ENCODE measurements at places on chromosomes 6 and 20.
A peak's percentile ranks its signal among the peaks of the same experiment; 100 is the strongest.

- DNase-seq, result no peak
Observed at GRCh38 chr6:2633736-2634135, 117.0 kb downstream of the MYLK4 start.

- DNase-seq, result no peak
Observed at GRCh38 chr6:141932685-141933084, 200.0 kb upstream of the GJE1 start.

GRCh38 chr6:131059486-131059885, 3.6 kb downstream of the EPB41L2 start:
- peak; percentile 45 for DNase-seq

DNA sequence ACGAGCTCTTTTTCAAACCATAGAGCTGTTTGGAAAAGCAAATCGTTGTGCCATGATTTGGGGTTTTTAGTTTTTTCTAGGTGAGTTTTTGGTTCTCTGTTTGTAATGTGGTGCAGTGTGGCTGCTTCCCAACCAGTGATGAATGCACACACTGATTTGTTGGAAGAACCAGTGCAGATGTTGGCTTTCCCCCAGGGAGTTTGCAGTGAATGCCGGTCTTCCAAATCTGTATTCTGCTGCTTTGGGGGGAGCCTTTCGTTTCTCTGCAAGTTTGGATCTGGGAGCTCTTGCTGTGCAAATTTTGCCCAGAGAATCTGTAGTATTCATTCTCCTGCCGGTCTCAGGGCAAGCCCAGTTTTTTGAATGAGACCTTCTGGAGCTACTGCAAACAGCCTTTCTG, 14.5 kb downstream of the HECA start:
- DNase-seq, result no peak

DNA sequence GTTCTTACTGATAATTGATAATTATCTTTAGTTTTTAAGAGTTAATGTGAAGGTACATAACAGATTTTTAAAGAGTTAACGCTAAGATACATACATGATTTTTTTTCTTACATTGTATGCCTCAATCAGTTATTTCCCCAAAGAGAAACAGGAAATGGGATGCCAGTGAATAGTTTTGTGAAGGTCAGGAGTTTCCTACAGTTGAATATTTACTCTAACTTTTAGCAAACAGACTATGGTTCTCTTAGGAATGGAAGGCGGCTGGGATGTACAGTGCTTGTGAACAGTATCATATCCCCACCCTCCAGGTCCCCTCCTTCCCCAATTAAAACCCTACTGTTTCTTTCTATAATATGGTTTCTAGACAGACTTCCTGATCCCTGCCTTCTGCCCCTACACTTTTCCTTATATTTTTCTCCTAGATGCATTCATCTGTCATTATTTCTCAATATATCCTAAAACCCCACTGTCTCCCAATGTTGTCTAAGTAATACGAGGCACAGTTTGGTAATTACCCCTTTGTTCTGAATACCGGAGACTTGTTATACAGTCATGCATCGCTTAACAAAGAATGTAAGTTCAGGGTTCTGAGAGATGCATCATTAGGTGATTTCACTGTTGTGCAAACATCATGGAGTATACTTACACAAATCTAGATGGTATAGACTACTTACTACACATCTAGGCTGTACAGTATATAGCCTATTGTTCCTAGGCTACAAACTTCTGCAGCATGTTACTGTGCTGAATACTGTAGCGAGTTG, 29.2 kb downstream of the SLC35A1 start:
- DNase-seq, result no peak

GRCh38 chr20:23023621-23024177, 11.4 kb upstream of the SSTR4 start:
- DNase-seq, result no peak

DNA sequence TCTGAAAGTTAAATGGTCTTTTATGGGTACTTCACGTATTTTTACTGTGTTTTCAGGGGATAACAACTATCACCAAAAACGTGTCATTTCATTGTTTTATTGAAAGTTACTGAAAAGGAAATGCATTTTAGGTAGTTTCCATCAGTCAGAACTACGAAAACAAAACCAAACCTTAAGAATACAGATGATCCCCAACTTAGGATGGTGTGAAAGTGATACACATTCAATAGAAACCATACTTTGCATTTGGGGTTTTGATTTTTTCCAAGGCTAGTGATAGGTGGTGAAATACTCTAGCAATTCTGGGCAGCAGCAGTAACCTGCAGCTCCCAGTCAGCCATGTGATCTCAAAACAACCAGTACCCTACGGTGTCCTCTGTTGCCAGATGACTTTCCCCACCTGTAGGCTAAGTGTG, 25.9 kb upstream of the EFHC1 start:
- no peak for DNase-seq

DNA sequence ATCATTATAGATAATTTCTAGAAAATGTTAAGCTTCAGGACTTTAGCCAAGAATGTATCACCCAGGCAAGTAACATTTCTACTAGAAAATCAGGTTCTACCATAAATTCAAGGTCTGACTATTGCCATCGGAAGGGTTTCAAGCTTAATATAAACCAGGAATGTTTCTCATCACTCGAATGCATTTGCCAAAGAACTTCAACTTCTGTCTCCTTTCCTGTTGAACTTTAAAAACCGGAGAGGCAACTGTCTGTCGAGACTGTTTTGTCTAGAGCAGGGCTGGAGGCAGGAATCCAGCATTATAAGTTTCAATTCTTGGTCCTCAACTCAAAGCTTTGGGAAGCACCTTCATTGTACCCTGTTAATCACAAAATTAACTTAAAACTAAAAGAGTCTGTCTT, 264.7 kb downstream of the ZNF217 start:
- peak; percentile 24 for DNase-seq

GRCh38 chr6:16006681-16007080, 122.2 kb upstream of the MYLIP start:
- no peak for DNase-seq

DNA sequence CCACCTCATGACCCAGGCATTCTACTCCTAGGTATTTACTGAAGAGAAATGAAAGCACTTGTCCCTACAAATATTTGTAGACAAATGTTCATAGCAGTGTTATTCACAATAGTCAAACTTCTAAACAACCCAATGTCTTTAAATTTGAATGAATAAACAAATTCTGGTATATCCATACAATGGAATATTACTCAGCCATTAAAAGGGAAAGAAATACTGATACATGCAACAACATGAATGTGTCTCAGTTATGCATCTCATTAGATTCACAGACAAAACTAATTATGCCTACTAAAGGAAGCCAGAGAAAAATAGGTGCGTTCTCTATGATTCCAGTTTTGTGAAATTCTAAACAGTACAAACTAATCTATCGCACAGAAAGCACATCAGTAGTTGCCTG, 30.7 kb downstream of the MDFI start:
- DNase-seq, result no peak

DNA sequence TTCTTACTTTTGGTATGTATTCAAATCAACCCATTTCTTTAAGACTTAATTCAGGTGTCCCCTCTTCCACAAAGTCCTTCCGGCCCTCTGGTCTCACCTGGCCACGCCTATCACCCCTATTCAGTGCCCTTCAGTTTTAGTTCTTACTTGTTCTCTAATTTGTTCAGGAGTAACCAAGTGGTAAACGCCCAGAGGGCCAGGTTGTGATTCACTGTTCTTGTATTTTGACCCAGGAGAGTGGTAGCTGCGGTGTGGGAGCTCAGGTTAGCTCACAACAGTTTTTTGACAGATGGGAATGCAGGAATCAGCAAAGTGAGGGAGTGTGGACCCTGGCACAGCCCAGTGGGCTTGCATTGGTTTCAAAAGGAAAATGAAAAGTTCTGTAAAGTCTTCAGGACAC, 81.7 kb upstream of the RIPOR2 start:
- DNase-seq, result no peak

GRCh38 chr20:63292904-63293303, at the start of gene COL20A1:
Gene COL20A1 (plus strand): TSS chr20:63293186. CDS start chr20:63295108, 1,922 bp downstream.
- DNase-seq, result no peak

DNA sequence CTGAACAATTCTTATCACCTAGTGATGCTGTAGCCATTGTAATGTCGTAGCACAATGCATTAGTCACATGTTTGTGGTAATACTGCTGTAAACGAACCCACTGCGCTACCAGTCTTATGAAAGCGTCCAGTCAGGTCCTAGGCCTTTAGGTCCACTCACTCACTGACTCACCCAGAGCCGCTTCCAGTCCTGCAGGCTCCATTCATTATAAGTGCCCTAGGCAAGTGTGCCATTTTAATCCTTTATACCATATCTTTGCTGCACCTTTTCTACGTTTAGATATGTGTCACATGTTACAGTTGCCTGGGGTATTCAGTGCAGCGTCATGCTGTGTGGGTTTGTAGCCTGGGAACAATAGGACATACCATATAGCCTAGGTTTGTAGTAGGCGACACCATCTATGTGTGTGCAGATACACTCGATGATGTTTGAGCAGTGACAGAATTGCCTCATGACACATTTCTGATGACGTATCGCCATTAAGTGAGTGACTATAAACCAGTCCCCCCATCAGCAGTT, 15.4 kb downstream of the IGF2R start:
- DNase-seq, result peak; percentile 66

DNA sequence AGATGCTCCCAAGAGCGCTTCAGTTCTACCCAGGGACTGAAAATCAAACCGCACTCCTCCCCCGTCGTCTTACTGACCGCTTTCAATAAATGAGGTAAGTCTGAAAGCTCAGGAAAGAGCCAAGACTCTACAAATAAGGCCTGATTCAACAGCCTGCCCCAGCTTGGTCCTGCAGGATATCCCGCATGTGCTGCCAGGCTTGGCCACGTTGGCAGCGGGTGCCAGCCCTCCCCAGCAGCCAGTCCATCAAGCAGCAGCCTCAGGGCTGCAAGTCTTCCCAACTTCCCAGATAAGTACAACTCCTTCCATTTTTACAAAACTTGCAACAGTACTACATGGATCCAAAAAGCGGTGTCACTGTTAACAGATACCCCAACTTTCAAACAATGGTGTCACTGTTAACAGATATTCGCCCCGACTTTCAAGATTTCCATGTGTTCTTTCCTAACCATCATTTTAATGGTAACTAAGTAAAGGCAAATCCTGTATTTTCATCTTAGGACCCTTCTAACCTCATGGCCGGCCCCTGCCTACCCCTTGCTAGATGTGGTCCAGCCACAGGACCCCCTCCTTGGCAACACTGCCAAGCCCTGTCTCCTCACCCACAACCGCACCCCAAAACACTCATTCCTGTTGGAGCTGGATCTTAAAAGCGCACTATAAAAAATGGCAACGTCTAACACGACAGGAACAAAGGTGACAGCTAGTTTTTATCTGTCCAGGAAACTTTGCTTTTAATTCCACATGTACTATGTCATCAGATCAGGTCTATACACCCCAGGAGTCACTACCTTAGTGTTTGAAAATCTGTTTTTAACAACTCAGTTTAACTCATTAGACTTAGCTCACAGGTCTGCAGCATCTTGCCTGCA, 28.0 kb downstream of the DIDO1 start:
- no peak for DNase-seq

DNA sequence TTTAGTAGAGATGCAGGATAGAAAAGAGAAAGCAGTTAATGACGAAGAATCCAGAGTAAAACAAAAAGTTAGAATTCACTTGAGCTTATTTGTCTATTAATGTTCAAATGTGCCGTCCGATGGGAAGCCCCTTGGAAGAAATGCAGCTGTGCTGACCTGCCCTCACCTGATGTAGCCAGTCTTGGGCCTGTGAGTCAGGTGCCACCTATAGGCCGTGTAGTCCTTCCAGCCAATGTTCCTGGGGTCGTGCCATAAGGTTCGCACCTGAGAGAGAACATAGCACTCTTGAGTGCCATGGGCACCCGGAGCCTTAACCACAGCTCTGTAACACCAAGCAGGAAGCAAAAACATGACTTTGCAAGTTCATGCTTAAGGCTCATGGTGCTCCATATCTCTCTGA, 32.4 kb downstream of the THBS2 start:
- no peak for DNase-seq

- DNase-seq, result no peak
Observed at GRCh38 chr20:60899320-60899719, 352.7 kb upstream of the CDH4 start.

DNA sequence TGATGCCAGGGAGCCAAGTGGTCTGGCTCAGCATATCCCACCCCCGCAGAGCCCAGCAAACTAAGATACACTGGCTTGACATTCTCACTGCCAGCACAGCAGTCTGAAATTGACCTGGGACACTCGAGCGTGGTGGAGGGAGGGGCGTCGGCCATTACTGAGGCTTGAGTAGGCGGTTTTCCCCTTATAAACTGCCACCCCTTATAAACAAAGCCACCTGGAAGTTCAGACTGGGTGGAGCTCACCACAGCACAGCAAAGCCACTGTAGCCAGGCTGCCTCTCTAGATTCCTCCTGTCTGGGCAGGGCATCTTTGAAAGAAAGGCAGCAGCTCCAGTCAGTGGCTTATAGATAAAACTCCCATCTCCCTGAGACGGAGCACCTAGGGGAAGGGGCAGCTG, 19.4 kb downstream of the TINAG start:
- DNase-seq, result peak; percentile 16

GRCh38 chr6:22302838-22303237, 6.0 kb upstream of the PRL start:
- peak; percentile 39 for DNase-seq

GRCh38 chr20:39983183-39983582, 705.9 kb downstream of the MAFB start:
- no peak for DNase-seq

DNA sequence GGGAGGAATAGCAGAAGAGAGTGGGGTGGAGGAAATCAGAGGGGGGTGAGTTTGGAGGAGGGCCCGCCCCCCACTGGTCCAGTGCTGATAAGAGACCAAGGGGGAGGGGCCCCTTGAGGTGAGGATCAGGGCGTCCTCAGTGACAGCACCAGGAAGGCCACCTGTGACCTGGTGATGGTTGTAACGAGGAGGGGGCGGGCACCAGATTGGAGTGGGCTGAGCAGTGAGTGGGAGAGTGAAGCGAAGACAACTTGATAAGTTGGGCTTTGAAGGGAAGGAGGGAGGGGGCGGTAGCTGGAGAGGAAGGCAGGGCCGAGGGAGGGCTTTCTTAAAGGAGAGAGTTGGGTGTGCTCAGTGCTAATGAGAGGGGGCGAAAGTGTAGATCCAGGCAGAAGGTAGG, 30.7 kb downstream of the CDH22 start:
- no peak for DNase-seq

DNA sequence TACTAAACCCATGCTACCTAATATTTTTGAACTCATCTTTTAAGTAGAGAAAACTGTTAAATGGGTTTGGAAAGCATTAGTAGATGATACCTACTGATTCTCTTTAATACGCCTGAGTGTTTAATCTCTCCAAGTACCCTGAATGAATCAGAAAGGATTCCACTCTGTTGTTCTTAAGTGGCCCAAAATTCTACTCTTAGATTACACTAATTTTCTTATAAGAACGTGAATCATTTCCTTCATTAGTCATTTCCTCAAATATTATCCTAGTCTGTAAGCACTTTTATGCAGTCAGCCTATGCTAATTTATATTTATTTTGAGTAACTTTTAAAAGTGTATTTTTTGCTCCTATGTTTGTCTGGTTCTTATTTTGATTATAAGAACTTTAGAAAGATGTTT, 380.0 kb downstream of the BTBD9 start:
- DNase-seq, result peak; percentile 34

DNA sequence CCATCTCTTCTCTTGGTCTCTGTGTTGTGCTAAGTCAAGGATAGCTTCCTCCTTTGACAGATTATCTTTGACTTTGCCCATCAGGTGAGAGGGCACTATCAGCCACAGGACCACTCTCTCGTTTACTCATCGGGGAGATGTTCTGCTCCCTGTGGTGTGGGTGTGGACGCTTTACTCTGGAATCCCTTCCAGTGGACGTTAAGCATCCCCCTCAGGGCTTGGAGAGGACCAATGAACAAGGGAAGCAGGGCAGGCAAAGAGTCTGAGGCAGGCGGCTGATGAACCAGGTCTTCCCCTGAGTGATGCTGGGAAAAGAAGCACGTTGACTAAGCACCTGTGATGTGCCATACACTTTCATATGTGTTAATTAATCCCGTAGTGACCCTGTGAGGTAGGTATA, 21.0 kb upstream of the RNF24 start:
- no peak for DNase-seq
